ENCODE measurements at places on chromosomes 5 and 9. TPM values are rescaled to one million over a fixed set of nuclear protein-coding genes. Genes with fewer than 3 reads are reported as not detected.

GRCh38 chr9:84140535-84141101 lies 160.0 kb downstream of the RMI1 start:
- DNase-seq, result peak; percentile 27

DNA sequence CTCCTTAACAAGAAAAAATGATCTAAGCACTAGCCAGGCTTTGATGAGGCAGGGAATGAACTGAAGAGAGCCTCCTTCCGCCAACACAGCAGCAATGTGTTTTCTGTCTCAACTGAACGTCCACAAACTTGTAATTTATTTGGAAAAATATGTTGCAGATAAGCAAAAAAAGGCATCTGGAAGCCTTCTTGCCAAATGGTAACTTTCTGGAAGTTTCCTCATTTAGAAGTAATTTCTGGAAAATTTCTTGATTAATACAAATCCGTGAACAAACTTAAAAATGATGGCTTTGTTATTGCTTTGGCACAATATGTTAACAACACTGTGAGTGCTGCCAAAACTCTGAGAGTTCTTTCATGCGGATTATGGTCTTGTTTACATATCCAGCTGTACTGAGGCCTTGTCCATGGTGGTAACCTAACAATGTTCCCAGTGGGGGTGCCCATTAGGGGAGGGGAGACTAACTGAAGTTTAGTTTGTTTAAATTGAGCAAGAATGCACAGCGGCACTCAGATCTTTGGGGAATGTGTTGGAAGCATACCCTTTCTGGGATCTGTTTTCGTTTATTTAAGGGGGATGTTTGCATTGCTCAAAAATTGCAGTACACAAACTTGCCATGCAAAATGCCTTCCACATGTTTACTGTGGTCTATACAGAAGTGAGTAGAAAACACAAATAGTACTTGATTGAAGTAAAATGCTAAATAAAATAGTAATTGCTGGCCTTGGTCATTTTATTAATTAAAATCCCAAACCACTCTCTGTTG lies 334.7 kb downstream of the NR2F1-AS1 start:
- no peak for DNase-seq

GRCh38 chr9:109916316-109916715 lies 136.3 kb downstream of the PALM2AKAP2 start:
- DNase-seq, result no peak

DNA sequence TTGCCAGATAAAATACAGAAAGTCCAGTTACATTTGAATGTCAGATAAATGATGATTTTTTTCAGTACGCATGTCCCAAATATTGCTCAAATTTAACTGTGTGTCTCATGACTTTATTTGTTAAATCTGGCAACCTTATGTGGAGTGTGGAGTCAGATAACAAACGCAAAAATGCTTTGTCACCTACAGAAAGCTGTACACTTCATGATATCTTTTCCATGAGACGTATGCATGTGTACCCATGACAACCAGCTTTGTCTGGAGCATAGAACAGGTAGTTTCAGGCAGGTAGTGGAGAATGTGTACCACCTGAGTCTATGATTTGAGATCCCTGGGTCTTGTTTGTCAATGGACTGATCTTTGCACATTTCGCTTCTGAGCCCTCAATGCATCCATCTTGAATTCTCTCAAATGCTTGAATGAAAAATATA lies 105.5 kb upstream of the CPEB4 start:
- DNase-seq, result no peak

DNA sequence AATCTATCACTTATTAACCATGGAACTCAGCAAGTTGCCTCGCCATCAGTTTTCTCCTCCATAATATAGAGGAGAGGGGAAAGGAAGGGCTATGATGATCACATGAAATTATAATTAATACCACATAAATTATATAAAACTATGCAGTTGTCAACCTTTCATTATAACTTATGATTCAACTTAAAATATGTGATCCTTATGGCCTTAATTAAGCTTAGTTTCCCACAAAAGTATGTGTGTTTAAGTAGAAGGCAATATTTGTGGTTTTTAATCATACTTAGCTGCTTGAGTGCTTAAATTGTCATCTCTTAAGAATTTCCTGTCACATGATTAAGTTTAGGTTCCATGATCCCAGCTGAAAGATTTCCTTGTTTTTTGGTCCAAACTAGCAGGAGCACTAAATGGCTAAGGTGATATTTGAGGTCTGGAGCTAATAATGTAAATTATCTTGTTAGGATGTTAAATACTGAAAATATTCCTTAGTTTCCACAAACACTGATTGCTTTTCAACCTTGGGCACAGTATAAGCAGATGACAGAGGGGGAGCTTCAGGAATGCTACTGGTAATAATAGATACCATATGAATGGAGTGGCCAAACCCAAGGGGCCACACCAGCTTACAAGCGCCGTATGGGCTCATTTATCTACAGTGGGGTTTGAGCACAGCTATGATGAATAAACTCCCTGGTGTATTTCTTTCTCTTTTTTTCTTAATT lies 26.4 kb upstream of the F2R start:
- no peak for DNase-seq

- DNase-seq, result no peak
These were observed 107.9 kb upstream of the ALDH1B1 start for GRCh38 chr9:38284588-38285051.

GRCh38 chr5:1184481-1184880 lies 16.9 kb upstream of the SLC6A19 start:
- no peak for DNase-seq

DNA sequence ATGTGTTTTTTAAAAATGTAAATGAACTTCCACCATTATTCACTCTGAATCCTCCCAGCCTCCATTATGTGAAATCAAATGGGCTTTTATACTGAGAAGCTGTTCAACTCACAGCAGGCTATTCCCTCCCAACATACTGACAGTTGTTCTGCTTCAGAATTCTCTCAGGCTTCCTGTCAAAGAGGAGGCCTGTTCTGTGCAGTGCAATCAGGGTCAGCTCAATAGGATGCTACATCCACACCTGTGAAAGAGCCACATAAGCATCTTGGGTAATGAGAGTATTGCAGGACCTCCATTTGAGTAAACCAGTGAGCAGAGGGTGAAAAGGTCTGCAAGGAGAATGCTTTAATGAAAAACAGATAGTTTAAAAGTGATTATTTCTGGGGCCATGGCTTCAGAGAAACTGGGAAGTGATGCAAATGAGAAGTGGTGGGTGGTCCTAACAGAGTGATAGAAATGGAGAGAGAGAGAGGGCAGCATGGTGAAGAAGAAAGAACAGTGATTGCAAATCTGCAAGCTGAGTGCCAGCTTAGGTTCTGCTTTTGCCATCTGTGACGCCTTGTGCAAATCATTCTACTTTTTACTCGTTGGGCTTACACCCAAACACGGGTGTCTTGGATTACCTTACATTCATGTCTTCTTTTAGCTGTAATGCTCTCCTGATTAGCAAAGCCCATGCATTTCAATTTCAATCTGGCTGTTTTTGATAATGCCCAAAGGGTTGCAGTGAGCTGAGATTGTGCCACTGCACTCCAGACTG lies 202.5 kb upstream of the NMUR2 start:
- DNase-seq, result no peak

DNA sequence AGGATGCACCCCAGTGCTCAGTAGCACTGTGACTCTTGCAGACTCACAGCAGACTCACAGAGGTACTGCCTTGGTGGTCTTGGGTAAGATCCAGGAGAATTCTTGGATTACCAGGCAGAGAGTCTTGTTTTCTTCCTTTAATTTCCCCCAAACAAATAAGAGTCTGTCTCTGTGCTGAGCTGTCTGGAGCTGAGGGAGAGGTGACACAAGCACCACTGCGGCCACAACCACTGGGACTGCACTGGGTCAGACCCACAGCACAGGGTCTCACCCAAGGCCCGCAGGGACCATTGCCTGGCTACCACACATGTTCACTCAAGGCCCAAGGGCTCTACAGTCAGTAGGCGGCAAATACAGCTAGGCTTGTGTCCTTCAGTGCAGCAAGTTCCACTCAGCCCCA lies 11.4 kb upstream of the YTHDC2 start:
- no peak for DNase-seq

The RIC1 gene
- 15.0 TPM for total RNA-seq

The TIMD4 gene
- total RNA-seq, result 3.1 TPM

The SPINK5 gene
- total RNA-seq, result not detected

The STRBP gene
- total RNA-seq, result 27.5 TPM

The C5orf63 gene
- 9.7 TPM for total RNA-seq

The UBAP2 gene
- 35.0 TPM for total RNA-seq

The ANKDD1B gene
- not detected for total RNA-seq

The ALDH1A1 gene
- not detected for total RNA-seq

Data from activated CD4-positive, alpha-beta memory T cell treated with anti-CD3 and anti-CD28 coated beads for 36 hours (primary cell).